ENCODE measurements at places on chromosomes 6 and 20. TPM values are rescaled to one million over a fixed set of nuclear protein-coding genes. Genes with fewer than 3 reads are reported as not detected.

GRCh38 chr6:88808381-88808780 is 155.0 kb downstream of the RNGTT start:
- DNase-seq: no peak

DNA sequence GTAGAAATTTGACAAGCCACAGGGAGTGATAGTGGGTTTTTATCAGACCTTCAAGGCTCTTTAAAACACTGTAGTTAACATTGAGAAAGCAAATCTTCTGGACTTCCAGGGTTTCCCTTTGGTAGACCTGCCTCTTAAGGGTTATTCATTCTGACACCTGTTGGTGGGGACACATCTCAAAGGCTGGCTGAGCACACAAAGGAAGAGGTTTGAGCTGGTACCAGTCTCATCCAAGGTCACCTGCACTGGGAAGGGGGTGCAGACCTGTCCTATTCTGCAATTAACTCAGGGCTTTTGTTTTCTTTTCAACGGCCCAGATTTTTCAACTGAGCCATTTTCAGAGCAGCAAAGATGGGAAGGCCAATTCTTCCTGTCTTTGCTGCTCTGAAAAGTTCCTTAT is 45.6 kb downstream of the EDN1 start:
- no peak for DNase-seq

DNA sequence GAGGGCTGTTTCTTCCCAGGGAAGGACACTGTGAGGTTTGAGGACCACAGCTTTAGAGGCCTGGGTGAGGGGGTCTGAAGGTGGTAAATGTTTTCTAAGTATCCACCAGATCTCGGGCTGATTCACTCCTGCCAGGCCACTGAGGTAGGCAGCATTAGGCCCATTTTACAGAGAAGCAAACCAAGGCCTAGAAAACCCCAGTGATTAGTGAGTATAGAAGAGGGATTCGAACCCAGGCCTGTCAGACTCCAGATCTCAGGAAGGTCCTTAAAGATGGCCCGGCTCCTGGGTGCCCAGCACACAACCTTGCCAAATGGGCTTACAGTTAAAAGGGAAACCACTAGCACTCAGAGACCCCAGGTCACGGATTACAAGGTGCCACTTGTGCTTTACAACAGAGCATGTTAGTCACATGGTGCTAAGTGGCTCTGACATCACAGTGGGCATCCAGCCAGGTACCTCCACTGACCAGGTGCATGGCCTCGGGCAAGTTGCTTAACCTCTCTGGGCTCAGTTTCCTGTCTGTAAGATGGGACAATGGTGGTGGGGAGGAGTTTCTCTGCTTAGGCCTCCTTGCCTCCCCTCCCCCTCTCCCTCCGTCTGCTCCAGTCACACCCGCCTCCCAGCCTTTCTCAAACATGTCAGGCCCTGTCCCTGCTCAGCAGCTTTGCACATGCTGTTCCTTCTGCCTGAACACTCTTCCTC is 18.8 kb upstream of the SIRPA start:
- no peak for DNase-seq

DNA sequence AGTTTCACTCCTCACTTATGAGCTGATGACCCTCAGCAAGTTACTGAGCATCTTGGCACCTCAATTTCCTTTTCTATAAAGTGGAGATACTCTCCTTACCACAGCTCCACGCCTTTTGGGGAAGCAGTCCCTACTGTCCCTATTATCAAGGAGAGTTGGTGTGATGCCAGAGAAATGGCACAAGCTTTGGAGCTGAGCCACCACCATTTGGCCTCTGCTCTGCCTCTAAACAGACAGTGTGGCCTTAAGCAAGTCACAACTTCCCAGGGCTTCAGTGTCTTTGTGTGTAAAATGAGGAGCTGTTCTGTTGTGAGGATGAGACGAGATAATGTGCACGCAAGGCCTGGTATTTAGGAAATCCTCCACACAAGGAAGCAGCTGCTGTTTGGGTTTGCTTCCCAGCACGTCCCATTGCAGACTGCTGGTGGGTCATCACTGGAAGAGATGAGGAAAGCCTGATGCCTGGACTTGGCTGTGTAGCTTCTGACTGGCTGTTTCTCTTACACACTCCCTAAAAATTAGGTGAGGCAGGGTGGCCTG is 18.5 kb downstream of the NSFL1C start:
- no peak for DNase-seq

GRCh38 chr20:59824711-59825562 is 108.5 kb downstream of the SYCP2 start:
- no peak for DNase-seq

GRCh38 chr20:61770113-61770585 is 295.5 kb downstream of the TAF4 start:
- no peak for DNase-seq

GRCh38 chr6:101853231-101854085 is 459.9 kb downstream of the GRIK2 start:
- DNase-seq: no peak

DNA sequence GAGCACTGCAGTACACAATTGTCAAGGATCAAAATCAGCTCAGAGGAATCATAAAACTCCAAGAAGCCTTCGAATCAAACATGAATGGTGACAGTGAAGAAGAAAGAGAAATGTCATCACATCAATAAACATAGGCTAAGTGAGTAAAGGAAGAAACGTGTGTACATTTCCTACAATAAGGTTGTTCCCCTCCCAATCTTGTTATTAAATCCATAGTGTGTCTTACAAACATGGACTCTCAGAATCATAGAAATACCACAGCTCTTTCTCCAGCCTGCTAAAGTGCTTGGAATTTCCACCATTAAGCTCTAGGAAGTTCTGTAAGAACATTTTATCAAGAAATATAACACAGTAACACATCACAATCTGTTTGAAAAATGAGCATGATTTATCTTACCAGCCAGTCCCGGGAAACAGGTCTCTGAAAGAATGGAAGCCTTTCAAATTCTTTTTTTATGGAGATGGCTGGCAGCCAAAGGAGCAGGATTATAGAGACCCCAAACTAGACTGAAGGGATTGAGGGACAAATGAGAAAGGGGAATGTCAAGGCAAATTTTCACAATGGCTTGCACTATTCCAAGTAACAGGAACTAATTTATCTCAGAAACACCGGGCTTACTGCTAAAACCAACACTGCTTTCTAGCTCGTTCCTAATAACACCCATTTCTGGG is 4.5 kb upstream of the TNFAIP3 start:
- no peak for DNase-seq

DNA sequence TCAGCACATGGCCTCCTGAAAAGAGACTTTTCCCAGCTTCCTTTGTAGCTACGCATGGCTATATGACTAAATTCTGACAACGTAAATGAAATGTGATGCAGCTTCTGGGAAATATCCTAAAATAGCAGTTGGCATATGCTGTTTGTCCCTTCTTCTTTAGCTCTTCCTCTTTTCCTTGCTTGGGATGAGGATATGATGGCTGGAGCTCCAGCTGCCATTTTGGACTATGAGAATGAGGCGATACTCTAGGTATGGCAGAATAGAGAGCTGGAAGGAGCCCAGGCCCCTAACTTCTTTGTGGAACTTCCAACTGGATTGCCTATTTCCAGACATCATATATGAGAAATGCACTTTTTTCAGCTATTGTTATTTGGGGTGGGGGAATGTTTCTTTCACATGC is 5.3 kb upstream of the ZFP64 start:
- DNase-seq: no peak

TRIM40 gene
- polyA plus RNA-seq: not detected

CCN5 gene
- polyA plus RNA-seq: 0.06 TPM

GUCA1A gene
- not detected for polyA plus RNA-seq

MAPK13 gene
- polyA plus RNA-seq: 6.8 TPM
